ENCODE measurements at places on chromosomes 6 and 20.

- no peak overlapping the region for H3K4me3 ChIP-seq
- H3K27me3 ChIP-seq: no peaks in the 10 kb centered on the region
- H3K27ac ChIP-seq: no peak overlapping the region
- no peaks in the 10 kb centered on the region for H3K36me3 ChIP-seq
- no peaks in the 10 kb centered on the region for H3K4me1 ChIP-seq
- no peak for ATAC-seq
Observed at GRCh38 chr20:52945862-52946522, 26.2 kb upstream of the TSHZ2 start.

- peaks cover 42% of the 10 kb centered on the region for H3K4me1 ChIP-seq
- no peaks in the 10 kb centered on the region for H3K27me3 ChIP-seq
- H3K27ac ChIP-seq: no peak overlapping the region
- no peak for ATAC-seq
Observed at GRCh38 chr20:32337937-32338661, 20.0 kb upstream of the ASXL1 start.

GRCh38 chr6:130837067-130837466, 9.9 kb downstream of the SMLR1 start:
- H3K36me3 ChIP-seq: peaks cover 22% of the 10 kb centered on the region
- H3K27me3 ChIP-seq: no peaks in the 10 kb centered on the region
- H3K4me1 ChIP-seq: no peaks in the 10 kb centered on the region
- H3K27ac ChIP-seq: no peak overlapping the region
- ATAC-seq: no peak
- no peak overlapping the region for H3K4me3 ChIP-seq

GRCh38 chr6:150899231-150899630, 33.7 kb downstream of the MTHFD1L start:
- H3K27ac ChIP-seq: no peak overlapping the region
- no peak for ATAC-seq
- no peaks in the 10 kb centered on the region for H3K27me3 ChIP-seq
- no peak overlapping the region for H3K4me3 ChIP-seq

- H3K27me3 ChIP-seq: peaks cover 30% of the 10 kb centered on the region
- ATAC-seq: no peak
- no peaks in the 10 kb centered on the region for H3K36me3 ChIP-seq
Observed at GRCh38 chr6:168192195-168192900, 113.3 kb upstream of the FRMD1 start.

GRCh38 chr6:16551466-16551865, 209.8 kb downstream of the ATXN1 start:
- no peaks in the 10 kb centered on the region for H3K27me3 ChIP-seq
- no peak overlapping the region for H3K27ac ChIP-seq
- ATAC-seq: no peak
- no peak overlapping the region for H3K4me3 ChIP-seq
- H3K36me3 ChIP-seq: peaks cover 63% of the 10 kb centered on the region

DNA sequence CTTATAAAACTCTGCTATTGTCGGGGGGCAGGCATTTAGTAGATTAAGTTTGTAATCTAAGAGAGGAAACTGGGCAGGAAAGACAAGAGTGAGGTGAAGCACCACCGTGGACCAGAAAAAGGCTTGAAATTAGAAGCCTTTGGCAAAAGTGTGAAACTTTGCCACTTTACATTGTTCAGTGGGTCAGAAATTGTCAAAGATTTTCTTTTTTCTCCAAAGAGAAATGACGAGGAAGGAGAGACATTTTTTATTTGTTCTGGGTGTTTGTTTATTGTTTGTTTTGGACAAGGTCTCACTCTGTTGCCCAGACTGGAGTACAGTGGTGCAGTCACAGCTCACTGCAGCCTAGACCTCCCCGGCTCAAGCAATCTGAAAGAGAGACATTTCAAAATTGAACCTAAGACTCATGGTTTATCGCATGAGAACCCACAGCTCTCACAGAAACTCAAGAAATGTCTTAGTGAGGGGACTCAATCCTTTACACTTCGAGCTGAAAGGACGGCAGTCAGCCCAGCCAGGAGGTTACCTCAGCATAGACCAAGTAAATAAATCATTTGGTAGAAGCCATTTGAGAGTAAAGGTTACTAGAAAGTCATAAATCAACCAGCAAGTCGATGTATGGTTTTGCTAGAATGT, 262.8 kb upstream of the TAB2 start:
- no peaks in the 10 kb centered on the region for H3K27me3 ChIP-seq
- peaks cover 20% of the 10 kb centered on the region for H3K36me3 ChIP-seq
- peak overlapping the region; percentile 39 for H3K4me3 ChIP-seq
- H3K27ac ChIP-seq: peak overlapping the region; percentile 72
- peak; percentile 86 for ATAC-seq
- H3K4me1 ChIP-seq: peaks cover 47% of the 10 kb centered on the region

GRCh38 chr6:19438566-19439353, 398.4 kb upstream of the ID4 start:
- no peaks in the 10 kb centered on the region for H3K27me3 ChIP-seq
- no peak overlapping the region for H3K4me3 ChIP-seq
- H3K4me1 ChIP-seq: no peaks in the 10 kb centered on the region
- no peak overlapping the region for H3K27ac ChIP-seq
- no peaks in the 10 kb centered on the region for H3K36me3 ChIP-seq

- no peak for ATAC-seq
- no peak overlapping the region for H3K27ac ChIP-seq
- H3K27me3 ChIP-seq: peaks cover 57% of the 10 kb centered on the region
- no peaks in the 10 kb centered on the region for H3K36me3 ChIP-seq
- peaks cover 15% of the 10 kb centered on the region for H3K4me1 ChIP-seq
- H3K4me3 ChIP-seq: no peak overlapping the region
Observed at GRCh38 chr6:150076196-150076893, 7.4 kb upstream of the ULBP3 start.

GRCh38 chr6:2034256-2034655, 211.1 kb downstream of the GMDS start:
- H3K4me3 ChIP-seq: no peak overlapping the region
- H3K4me1 ChIP-seq: peaks cover 2% of the 10 kb centered on the region
- peaks cover 6% of the 10 kb centered on the region for H3K36me3 ChIP-seq
- no peak for ATAC-seq
- no peak overlapping the region for H3K27ac ChIP-seq

GRCh38 chr6:135012349-135012748, 42.3 kb downstream of the HBS1L start:
- H3K4me1 ChIP-seq: peaks cover 46% of the 10 kb centered on the region
- peaks cover 47% of the 10 kb centered on the region for H3K36me3 ChIP-seq
- H3K27ac ChIP-seq: no peak overlapping the region
- no peaks in the 10 kb centered on the region for H3K27me3 ChIP-seq
- no peak overlapping the region for H3K4me3 ChIP-seq

DNA sequence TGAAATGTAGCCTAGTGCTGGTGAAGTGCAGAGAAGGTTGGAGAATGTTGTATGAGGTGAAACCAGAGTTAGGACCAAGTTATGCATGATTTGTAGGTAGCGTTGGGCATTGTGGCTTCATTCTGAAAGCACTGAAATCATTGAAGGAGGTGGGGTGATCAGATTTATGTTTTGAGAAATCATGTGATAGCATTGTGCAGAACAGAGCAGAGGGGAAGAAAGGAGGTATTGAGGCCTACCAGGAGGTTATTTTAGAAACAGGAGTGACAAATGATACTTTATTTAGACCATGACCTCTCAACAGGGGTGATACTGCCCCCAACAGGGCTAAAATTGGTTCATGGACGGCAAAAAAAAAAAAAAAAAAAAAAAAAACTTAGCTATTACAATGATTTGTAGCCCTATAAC, 15.6 kb upstream of the HMGN3 start:
- peaks cover 13% of the 10 kb centered on the region for H3K4me1 ChIP-seq
- H3K27ac ChIP-seq: no peak overlapping the region
- H3K4me3 ChIP-seq: no peak overlapping the region
- peaks cover 3% of the 10 kb centered on the region for H3K36me3 ChIP-seq
- ATAC-seq: no peak

DNA sequence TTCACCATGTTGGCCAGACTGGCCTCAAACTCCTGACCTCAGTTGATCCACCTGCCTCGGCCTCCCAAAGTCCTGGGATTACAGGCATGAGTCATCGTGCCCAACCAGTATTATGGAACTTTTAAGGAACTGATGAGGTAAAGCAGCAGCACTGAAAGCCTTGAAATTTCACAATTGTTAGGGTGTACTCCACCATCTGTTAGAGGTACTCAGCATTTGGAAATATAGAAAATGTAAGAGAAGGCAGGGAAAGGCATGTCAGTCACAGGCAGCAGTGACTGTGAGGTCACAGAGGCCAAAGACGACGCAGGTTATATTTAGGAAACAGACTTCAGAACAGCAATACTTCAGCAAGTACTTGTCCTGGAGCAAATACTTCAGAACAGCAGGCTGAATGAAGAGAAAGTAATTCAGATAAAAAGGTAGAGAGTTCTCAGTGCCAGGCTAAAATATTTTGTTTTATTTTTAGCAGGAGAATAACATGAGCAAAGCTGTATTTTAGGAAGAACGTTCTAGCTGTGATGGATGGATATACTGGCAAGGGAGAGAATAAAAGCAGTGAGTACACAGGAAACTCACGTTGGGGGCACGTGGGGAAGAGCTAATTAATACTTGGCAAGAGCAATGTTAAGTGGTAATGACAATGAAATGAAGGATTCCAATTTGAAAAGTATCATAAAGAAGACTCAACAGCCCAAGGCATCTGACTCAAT, 67.2 kb downstream of the DTNBP1 start:
- peaks cover 27% of the 10 kb centered on the region for H3K36me3 ChIP-seq
- no peak overlapping the region for H3K4me3 ChIP-seq
- no peak for ATAC-seq
- no peaks in the 10 kb centered on the region for H3K27me3 ChIP-seq

GRCh38 chr6:79421707-79422484, 115.3 kb downstream of the LCA5 start:
- H3K27me3 ChIP-seq: no peaks in the 10 kb centered on the region
- H3K4me1 ChIP-seq: no peaks in the 10 kb centered on the region
- no peak for ATAC-seq
- H3K27ac ChIP-seq: no peak overlapping the region

DNA sequence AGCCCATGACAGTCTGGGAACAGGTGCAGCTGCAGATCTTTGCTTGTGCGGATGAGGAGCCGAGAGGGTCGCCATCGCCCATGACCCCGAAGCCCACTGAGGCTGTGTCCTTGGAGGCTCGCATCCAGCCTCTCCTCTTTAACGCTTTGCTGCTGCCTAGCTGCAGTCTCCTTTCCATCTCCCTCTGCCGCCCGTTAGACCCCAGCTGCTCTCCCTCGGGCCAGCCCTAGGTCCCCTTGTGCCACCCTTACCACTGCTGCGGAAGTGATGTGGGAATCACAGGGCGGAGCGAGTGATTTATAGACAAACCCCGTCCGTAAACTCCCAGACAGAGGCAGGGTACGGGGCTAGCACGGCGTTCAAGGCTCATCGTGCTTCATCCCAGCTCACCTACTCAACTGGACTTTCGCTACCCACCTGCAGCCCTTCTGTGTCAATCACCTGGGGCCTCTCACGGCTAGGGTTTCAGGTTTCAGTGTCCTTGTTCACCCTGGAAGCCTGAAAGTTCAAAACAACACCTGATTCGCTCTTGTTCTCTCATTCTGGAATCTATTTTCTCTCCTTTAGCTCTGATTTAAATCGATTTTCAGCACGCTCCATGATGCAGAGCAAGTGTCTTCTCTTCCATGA, 76.1 kb downstream of the PAX1 start:
- no peaks in the 10 kb centered on the region for H3K4me1 ChIP-seq
- ATAC-seq: no peak
- H3K36me3 ChIP-seq: no peaks in the 10 kb centered on the region
- H3K27me3 ChIP-seq: no peaks in the 10 kb centered on the region
- H3K4me3 ChIP-seq: no peak overlapping the region
- no peak overlapping the region for H3K27ac ChIP-seq

- no peaks in the 10 kb centered on the region for H3K36me3 ChIP-seq
- ATAC-seq: peak; percentile 80
- peaks cover 36% of the 10 kb centered on the region for H3K4me1 ChIP-seq
- H3K27ac ChIP-seq: peak overlapping the region; percentile 82
- H3K27me3 ChIP-seq: no peaks in the 10 kb centered on the region
Observed at GRCh38 chr6:159134701-159135364, 34.4 kb upstream of the FNDC1 start.

GRCh38 chr6:32908897-32909296, 31.9 kb downstream of the HLA-DMB start:
- no peaks in the 10 kb centered on the region for H3K36me3 ChIP-seq
- no peak for ATAC-seq
- no peak overlapping the region for H3K4me3 ChIP-seq
- no peak overlapping the region for H3K27ac ChIP-seq
- H3K4me1 ChIP-seq: peaks cover 12% of the 10 kb centered on the region

DNA sequence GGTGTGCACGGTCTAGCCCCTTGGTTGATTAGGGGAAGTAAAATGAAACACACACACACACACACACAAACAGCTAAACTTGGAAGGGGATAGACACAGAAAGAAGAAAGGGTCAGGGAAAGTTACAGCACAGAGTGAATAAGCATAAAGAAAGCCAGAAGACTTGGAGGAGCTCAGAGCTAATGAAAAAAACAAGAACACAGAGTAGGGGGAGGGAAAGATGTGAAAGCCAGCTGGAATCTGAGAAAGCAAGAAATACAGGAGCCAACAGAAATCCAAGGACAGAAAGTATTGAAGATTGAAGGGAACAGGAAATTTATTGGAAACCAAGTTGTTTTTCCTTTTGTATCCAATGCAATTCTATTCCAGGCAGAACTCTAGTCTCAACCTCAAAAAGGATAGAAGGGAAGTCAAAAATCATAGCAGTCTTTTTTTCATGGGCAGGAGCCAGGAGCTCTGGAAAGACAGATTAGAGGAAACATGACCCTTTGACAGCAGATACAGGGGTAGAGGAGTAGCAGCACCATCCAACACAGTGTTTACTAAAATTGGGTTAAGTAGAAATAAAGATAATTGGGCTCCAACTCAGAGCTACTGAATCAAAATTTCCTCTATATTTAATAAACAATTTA, 10.1 kb downstream of the HMGCLL1 start:
- no peaks in the 10 kb centered on the region for H3K4me1 ChIP-seq
- no peak for ATAC-seq
- H3K4me3 ChIP-seq: no peak overlapping the region

DNA sequence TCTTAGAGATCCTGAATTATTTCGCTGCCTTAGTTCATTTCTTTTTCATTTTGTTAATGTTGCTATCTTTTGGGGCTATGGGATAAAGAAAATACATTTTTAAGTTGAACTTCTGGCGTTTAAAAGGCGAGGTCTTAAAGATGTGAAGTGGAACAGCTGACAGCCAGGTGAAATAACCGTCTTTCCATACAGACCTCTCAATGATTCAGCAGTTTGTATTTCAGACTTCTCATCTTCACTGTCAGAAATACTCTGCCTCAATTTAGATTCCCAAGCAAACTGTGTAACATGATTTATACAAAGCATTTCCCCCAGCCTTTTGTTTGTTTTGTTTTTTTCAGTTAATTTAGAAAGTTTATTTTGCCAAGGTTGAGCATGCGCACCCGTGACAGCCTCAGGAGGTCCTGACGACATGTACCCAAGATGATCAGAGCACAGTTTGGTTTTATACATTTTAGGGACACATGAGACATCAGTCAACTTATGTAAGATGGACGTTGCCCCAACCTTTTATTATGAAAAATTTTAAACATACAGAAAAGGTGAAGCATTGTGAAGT, 40.0 kb downstream of the SLC9A8 start:
- no peak overlapping the region for H3K4me3 ChIP-seq
- H3K36me3 ChIP-seq: peaks cover 82% of the 10 kb centered on the region
- no peak overlapping the region for H3K27ac ChIP-seq

GRCh38 chr20:45306431-45306982, at the start of gene RBPJL:
TSS of gene RBPJL (plus strand) at chr20:45306840. CDS start at chr20:45306923, 83 bp downstream.
- H3K4me3 ChIP-seq: no peak within 1 kb of the TSS
- H3K4me1 ChIP-seq: peaks cover 10% of the 10 kb centered on the region
- H3K36me3 ChIP-seq: no peaks in the 10 kb centered on the region
